NCI-H446 treated with DMSO at 0.1 percent for 48 hours (cell line): ENCODE measurements at places on chromosomes 5 and 9.

- DNase-seq: no peak
Observed at GRCh38 chr5:167208911-167209310, 1082.5 kb upstream of the WWC1 start.

DNA sequence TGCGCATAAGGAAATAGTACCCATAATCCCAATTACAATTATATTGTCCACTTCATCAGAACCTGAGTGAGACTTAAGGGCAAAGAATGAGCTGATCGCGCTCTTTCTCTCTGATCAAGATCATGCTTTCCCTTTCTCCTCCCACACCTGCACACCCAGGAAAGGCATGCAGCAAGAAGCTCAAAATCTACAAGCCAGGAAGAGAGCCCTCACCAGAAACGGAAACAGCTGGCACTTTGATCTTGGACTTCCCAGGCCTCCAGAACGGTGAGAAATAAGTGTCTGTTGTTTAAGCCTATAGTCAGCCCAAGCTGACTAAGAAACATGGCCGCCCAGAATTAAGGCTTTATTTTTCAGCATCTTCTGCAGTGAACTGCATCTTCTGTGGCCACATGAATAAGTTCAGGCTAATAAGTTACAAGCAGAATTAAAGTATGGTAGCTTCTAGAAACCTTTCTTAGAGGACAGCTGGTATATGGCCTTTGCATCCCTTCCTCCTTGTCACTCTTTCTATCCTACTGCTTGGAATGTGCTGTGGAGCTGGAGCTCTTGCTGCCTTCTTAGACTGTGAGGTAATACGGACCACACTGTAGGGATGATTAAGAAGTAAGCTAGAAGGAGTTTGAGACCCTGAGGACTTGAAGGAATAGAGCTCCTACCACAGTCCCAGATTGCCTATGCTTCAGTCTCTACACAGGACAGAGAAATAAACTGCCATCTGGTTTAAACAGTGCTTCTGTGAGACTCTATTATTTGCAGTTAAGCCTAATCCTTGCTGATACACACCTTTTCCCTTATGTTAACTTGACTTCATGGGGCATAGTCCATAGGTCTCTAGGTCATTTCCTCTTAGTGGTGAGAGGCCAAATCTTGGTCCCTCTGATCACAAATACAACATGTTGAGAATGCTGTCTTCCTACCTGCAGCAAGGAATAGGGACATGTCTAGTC is 17.2 kb downstream of the OR2S2 start:
- DNase-seq: no peak

- DNase-seq: no peak
Observed at GRCh38 chr9:119986205-119986604, 593.8 kb downstream of the CDK5RAP2 start.

DNA sequence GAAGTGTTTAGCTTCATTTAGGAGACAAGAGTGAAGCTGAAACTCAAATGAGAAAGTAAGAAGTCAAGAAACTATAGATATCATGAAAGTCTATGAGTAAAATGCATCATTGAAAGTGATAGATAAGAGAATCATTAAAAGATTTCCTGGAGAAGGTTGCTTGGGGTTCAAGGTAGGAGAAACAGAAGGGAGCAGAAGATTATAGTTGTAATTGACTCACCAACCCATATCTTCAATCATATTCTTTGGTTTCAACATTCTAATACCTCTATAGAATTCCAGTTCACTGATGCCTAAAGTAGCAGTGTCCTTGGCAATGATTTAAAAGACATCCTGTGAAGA is 365.7 kb upstream of the RIOK2 start:
- DNase-seq: no peak

- no peak for DNase-seq
Observed at GRCh38 chr9:25742256-25742655, 64.0 kb upstream of the TUSC1 start.

DNA sequence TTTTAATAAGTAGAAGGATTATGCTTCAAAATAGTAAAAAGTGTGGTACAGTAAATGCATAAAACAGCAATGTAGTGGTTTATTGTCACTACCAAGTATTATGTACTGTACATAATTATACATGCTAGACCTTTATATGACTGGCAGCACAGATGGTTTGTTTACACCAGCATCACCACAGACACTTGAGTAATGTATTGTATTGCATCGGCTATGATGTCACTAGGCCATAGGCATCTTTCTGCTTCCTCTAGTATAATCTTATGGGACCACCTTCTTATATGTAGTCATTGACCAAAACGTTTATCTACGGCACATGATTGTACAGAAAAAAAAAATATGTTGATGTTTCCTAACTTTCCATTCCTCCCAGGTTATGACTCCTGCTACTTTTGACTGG is 31.9 kb upstream of the SSBP2 start:
- no peak for DNase-seq

GRCh38 chr5:131994090-131994489 is 17.4 kb downstream of the ACSL6 start:
- DNase-seq: no peak

DNA sequence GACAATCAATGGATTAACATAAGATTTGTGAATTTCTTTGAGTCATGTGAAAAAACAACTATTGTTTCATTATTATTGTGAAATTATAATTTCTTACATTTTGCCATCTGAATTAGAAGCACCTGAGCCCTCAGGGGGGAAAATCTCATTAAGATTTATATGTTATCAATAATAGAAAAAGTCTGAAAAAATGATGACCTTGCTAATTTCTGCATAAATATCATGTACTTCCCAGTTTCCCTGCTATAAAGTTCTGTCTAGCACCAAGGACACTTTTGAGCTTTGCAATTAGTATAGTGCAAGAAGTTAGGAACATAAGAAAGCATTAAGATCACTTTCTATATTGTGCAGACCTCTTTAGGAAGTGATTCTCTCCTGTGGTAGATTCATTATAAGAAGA is 488.3 kb upstream of the TUSC1 start:
- no peak for DNase-seq

DNA sequence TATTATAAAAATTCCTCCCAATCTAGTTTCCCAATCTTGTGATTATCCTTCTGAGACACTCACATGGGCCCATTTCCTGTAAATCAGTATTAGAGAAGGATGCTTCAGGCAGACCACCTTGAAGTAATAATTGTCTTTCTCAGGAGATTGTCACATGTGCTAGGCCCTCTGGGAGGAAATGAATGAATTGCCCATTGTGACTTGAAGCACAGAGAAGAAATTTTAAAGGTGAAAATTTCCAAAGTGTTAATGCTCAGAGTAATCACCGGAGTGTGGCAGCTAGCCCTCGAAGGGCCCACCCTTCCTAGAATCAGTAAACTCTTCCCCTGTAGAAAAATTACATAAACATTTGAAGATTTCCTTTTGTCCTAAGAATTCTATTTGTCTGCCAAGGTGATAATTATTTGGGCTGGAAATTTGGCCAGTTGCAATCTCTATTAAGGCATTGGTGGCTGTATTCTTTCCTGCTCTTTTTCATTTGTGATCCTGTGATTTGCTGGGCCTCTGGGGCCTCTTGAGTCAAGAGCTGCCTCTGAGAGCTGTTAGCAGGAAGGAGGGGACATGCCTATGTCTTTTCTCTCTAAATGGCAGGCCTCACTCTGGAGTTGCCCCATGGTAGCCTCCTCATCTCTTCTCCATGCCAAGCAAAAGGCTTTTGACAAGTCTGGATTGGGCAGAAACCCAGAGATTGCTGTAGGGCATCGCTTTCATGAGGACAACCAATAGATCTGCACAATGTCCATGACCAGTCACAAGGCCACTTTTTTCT is 371.5 kb upstream of the ACTBL2 start:
- no peak for DNase-seq

DNA sequence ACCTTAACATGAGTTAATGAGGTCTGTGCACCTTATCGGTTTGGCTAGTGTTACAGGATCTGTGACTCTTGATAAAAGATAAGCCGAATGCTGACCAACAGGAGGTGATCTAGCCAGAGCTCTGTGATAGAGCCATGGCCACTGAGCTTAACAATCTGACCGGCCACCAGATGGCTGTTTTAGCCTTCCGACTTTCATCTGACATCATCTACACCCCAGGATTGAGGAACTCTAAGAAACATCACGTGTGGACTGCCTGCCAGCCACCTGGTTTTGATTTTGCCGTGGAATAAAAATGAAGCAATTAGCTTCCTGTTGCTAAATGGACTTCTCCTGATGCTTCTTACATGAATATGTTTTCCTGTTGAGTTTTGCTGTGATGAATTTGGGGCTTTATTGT is 281.3 kb downstream of the CEMIP2 start:
- no peak for DNase-seq

DNA sequence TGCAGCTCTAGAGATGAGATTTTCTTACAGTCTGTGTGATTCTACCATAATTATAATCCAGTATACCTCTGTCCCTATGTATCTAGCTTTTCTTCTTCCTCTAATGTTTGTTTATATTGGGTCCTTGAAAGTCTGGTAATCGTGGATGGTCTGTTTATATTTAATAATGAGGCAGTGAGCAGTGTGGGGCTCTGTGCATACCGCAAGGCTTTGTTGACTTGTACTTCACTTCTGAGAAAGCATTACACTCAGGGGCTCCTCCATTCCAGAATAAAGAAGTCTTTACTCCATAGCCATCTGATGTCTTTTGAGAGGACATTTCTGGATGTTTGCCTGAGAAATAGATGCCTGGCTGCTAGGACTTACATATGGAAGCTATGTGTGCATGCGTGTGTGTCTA is 4.5 kb upstream of the MPDZ start:
- no peak for DNase-seq

DNA sequence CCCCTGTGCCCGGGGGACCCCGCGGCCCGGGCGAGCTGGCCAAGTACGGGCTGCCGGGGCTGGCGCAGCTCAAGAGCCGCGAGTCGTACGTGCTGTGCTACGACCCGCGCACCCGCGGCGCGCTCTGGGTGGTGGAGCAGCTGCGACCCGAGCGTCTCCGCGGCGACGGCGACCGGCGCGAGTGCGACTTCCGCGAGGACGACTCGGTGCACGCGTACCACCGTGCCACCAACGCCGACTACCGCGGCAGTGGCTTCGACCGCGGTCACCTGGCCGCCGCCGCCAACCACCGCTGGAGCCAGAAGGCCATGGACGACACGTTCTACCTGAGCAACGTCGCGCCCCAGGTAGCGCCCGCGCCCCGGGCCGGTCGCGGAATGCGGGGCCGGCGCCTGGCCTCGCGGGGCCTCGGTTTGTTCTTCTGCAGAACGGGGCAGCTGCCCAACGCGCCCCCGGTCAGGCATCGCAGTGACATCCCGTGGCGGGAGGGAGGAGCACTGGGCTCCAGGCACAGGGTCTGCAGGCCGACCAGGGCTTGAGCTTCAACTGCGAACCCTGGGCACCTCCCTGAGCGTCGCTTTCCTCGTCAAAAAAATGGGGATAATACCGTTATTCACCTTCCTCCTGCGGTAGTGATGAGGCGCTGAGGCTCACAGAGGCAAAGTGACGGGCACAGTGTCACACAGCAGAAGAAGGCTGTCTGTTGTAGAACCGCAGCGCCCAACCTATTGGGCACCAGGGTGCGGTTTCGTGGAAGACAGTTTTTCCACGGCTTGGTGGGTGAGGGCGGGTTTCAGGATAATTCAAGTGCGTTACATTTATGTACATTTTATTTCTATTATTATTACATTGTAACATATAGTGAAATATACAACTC is 777 bp downstream of the ENDOG start:
- no peak for DNase-seq

DNA sequence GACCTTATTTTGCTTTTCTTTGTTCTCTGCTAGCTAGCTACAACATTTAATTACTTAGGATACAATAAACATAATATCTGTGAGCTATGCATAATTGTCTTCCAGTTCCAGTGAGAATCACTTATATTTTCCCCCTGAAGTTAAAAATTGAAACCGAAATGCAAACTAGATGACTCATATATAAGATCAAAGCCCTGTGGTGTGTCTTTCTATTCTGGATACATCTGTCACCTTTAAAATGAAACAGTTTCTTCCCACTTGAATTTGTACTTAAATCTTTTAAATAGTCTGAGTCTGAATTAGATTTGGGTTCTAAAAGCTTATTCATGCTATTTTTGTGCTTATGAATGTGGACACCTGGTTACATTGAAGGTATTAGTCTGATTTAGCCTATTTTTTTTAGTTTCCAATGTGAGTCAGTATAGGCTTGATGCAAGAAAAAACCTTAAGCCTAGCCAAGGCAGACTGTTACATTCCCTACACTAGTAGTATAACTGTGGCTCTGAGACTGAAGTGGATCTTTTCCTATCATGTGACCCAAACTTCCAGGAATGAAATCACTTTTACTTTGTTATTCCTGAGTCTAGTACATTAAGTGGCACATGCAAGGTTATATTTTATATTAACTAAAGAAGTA is 703.5 kb upstream of the RGMB start:
- DNase-seq: no peak

DNA sequence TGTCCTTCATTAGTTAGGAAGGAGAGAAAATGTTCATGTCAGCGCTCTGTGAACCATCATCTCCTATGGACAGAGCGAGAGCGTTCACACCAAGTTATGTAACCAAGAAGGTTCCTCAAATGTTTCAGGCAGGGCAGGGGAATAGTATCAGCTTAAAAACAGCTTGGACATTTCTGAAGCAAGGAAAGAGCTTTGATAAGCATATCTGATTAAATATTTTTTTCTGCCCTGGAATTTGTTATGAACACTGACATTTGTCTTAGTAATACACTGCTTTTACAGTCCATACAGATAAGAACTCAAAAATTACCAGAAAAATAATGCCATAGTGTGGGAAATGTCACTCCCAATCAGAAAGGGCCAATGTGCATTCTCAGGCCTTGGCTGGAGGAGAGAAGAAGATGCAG is 66.3 kb upstream of the LIFR start:
- no peak for DNase-seq

GRCh38 chr5:15489571-15490235 is 10.3 kb upstream of the FBXL7 start:
- DNase-seq: no peak

- no peak for DNase-seq
Observed at GRCh38 chr5:170638051-170638450, 134.2 kb downstream of the KCNIP1 start.

- DNase-seq: no peak
Observed at GRCh38 chr5:42840269-42840668, 28.6 kb upstream of the SELENOP start.

DNA sequence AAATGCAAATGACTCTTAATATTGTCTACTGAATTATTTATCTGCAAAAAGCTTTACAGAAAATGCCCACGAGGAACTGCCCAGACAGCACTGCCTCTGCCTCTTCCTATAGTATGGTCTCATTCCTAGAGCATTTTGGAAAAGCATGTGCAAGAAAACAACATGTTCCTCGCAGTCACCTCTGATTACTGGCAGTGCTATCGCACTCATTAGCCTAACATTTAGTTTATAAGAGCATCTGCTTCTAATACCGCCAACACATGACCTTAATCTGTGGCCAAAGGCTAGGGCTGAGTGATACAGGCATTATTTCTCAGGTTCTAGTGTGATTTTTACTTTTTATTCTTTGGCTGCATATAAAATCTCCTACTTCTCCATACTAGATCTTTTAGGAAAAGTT is 259.2 kb downstream of the FBXL17 start:
- DNase-seq: no peak

DNA sequence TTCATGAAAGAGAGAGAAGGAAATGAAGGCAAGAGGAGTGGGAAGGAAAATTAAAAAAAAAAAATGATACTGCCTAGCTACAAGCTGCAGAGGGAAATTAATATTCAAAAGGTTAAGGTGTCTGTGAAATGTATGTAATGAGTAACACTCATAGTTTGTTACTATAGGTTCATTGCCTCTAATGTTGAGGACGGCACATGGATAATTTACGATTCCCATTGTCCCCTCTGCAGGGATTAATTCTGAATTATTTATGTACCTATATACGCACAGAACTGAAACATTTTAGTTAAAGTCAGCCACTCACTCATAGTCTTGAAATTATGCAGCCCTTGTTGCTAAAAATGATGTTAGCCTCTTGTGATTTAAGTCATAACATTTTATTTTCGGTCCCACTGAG is 869.1 kb downstream of the NR2F1-AS1 start:
- DNase-seq: no peak
